Parietal lobe (tissue), 2 donors: ENCODE measurements at places on chromosomes 1 and 21. TPM values are rescaled to one million over a fixed set of nuclear protein-coding genes. Genes with fewer than 3 reads are reported as not detected.

Gene LCE3D
- not detected for total RNA-seq

Gene GPR37L1
- 0.63 TPM for total RNA-seq

Gene ANGPTL1
- 2.5 TPM for total RNA-seq

Gene CFHR1
- 0.31 TPM for total RNA-seq

Gene EFNA1
- 5.6 TPM for total RNA-seq
